Stimulated activated CD8-positive, alpha-beta memory T cell treated with anti-CD3 and anti-CD28 coated beads, Interleukin-7, amount 100 ng/mL, for 48 hours (primary cell): ENCODE measurements at places on chromosomes 4 and X.

DNA sequence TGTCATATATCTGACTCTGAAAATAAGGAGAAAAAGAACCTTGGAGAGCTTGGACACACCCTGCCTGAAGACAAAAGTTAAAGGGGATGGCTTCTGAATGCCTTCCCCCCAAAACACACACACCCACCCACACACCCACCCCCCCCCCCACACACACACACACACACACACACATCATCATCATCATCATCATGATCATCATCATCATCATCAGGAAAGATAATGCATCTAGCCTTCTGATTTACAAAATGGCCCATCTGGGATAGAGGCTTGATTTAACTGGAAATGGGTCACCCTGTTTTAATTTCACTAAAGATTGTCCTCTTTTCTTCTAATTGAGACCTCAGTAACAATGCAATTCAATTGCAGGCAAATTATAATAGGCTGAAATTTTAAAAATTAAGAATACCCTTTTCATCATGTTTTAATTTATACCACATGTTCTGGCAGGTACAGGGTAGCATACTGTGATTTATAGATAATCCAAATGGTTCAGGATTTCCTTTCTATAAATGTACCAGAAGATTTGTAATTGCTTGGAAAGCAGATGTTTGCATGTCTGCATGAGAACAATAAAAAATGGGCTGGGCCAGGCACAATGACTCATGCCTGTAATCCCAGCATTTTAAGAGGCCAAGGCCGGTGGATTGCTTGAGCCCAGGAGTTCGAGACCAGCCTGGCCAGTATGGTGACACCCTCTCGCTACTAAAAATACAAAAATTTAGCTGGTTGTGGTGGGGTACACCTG, 56.5 kb downstream of the TRIM2 start:
- no peak for DNase-seq

- DNase-seq: no peak
Observed at GRCh38 chr4:73609706-73610105, 10.5 kb downstream of the RASSF6 start.

DNA sequence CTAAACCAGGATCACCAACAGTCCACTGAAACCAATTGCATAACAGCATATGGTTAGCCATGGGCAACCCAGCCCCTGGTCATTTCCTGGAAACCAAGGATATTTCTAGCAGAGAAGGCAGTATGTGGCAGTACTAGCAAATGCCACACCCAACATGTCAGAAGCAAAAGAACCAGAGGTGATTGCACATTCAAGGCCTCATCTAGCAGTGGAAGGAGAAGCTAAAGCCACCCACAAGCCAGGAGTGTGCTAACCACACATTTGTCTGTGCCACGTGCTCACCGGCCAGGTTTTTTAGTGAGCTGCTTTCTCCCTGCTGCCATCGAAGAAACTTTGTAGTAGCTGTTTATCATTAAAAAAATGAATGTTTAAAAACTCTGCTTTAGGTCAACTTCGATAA, 42.0 kb downstream of the TEC start:
- DNase-seq: no peak

DNA sequence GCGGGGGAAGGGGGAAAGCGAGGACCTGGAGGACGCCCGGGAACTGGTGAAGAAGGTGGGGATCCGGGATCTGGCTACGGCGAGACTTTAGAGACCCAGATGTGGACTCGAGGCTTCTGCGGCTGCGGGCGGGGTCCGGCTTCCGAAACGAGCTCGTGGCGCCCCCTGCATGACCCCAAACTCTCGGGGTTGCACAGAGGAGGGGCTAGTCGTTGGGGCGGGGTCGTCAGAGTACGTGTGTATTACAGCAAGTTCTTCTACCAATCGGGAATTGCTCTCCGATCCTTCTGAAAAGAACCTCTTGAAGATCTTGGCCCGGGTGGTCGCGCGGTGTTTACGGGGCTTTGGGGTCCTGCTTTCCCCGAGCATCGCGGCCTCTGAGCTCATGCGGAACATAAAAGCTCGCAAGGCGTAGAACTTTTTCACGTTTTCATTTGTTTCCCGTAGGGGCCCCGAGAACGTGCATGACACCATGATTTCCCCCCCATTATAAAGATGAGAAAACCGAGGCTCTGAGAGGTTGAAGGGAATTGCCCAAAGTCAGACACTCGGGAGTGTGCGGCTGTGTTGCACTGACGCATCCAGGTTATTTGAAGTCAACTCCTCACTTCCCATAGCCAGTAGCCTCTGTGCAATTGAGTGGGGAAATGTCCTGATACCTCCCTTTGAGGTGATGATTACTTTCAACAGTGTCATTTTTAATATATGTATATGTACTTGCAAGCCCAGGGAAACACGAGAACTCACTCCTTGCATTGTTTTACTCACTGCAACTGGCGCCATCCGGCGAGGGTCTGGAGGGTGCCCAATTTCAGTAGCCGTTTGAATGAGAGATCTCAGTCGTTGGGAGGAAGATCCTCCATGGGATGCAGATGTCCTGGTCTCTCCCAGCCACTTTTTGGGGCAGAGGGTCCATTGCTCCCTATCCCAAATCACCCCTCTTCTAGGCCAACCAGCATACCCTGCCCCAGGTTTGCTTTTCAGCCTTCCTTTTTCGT, at the start of gene BEND4:
BEND4 (minus strand) TSS at position 149 of the 998 bp plus-strand sequence. CDS start 512 bp downstream, outside the sequence.
- DNase-seq: no peak

GRCh38 chr4:147578593-147578992, 38.6 kb upstream of the TMEM184C start:
- no peak for DNase-seq

- DNase-seq: no peak
Observed at GRCh38 chrX:153780678-153781427, at the start of gene SRPK3. Gene SRPK3, plus strand, starts transcription at chrX:153781041. Its CDS starts 46 bp downstream, at chrX:153781087.

DNA sequence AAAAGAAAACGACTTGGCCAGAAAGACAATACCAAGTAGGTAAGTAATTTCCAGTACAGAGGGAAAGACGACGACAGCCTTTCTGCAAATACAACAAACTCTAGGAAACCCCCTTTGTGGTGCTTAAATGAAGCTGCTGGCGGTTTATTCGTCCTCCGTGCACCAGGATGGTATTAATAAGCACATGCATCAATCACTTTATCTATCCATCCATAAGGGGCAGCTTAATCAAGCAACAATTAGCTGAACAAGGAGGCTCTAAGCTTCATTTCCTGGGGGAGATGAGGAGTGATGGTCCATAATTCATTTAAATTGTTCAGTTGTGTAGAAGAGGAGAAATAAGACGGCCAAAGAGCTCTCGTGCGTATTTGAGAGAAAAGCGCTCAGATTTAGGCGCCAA, 26.2 kb downstream of the IRF2 start:
- no peak for DNase-seq

- no peak for DNase-seq
Observed at GRCh38 chrX:77433001-77433400, 14.2 kb upstream of the FGF16 start.

DNA sequence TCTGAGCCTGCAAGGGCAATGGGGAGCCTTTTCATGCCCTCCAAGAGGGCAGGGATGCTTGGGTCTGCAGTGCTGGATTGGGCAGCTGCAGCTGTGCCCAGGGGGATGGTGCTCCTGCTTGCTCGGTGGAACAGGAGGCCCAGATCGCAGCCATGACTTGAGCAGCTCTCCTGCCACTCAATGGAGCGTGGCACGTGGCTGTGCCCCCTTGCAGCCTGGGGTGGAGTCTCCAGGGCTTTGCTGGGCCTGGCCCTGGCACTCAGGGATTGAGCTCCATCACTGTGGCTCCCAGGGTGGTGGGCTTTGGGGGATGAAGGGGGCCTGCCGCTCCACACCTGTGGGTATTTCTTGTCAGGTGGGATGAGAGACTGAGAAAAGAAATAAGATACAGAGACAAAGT, 53.4 kb upstream of the IBSP start:
- no peak for DNase-seq

DNA sequence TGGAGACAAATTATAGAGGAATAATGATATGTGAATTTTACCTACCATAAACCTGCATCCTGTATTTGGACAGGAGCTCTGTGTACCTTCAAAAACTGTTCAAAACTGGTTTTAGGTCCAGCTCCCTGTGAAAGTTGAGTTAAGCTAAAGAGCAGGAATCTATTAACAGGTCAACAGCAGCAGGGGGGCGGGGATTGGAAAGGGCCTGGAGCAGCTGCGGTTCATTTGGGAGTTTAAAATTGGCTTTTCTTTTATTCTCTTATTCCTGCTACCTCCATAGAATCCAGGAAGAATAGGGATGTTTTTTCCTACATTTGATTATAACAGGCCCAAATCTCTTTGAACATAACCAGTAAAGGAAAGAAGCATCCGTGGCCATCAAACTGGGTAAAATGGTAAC, 23.8 kb downstream of the SHROOM3 start:
- no peak for DNase-seq

DNA sequence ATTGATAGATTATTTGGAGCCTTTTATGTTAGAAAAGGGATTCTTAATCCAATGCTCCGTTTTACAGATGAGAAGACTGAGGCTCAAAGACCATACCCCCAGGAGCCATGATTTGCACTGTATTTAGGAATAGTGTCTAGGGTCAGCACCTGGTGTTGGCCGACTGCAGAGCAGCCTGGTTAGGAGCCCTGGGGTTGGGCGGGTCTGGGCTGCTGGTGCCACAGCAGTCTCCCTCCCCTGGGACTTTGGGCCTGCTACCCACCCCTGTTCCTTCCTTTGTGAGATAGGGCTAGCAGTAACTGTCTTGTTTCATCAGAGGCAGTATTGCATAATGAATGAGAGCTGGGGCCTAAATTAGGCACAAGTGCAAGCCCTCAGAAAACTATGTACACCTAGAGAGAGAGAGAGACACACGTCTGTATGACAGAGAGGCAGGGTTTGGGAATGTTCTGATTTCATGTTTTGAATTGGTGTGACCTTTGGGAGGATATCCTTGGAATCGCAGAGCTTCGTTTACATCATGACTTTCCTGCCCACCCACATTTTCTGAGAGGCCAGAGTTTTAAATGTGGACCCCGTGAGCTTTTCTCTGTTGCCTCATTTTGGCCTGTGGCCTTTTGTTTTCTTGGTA, 111.7 kb downstream of the PTTG2 start:
- no peak for DNase-seq

DNA sequence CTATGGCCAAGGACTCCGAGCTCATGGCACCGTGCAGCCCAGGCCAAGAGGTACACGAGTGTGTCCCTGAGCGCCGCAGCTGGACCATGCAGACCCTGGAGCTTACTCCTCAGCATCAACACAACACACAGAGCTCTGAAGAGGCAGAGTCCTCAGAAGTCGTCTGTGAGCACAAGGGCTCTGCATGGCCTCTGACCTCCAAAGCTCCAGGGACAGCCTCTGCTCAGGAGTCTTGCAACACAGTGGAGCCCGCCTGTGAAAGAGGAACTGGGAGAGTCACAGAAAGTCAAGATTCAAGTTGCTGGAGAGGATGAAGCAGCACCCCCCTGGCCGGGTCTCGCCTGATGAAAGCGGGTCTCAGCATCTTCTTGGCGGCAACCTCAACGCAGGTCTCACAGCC, 2.9 kb downstream of the LRPAP1 start:
- no peak for DNase-seq

GRCh38 chr4:151702256-151702655, 58.6 kb downstream of the GATB start:
- DNase-seq: no peak

DNA sequence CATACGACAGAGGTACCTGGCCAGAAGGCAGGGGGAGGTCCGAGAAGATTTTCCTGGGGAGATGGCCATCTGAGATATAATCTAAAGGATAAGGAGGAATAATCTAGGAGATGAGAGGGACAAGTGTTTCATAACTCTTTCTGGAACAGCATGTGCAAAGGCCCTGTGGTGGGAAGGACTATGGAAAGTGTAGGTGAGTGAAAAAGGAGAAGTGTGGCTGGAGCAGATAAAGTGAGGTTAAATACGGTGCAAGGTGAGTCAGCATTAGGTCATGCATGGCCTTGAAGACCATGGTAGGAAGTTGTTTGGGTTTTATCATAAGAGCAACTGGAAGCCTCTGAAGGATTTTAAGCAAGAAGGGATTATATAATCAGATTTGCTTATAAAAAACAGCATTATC, 34.6 kb upstream of the MTM1 start:
- no peak for DNase-seq

DNA sequence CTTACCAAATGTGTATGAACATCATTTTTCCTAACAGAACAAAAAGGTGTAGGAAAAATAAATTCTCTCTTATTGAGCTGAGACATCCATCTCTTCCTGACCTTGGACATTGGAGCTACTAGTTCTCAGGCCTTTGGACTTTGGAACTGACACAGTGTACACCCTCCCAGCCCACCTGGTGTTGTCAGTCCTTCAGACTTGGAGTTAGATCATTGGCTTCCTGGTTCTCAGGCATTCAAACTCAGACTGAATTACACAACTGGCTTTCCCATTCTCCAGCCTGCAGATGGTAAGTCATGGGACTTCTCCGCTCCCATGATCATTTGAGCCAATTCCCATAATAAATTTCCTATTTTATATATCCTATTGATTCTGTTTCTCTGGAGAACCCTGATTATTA, 84.8 kb upstream of the EDNRA start:
- DNase-seq: no peak

- DNase-seq: no peak
Observed at GRCh38 chrX:54473993-54474859, 21.8 kb downstream of the FGD1 start.

GRCh38 chrX:9501362-9501761, 36.5 kb downstream of the TBL1X start:
- DNase-seq: no peak

GRCh38 chrX:133444952-133445831, 29.9 kb upstream of the GPC4 start:
- no peak for DNase-seq

DNA sequence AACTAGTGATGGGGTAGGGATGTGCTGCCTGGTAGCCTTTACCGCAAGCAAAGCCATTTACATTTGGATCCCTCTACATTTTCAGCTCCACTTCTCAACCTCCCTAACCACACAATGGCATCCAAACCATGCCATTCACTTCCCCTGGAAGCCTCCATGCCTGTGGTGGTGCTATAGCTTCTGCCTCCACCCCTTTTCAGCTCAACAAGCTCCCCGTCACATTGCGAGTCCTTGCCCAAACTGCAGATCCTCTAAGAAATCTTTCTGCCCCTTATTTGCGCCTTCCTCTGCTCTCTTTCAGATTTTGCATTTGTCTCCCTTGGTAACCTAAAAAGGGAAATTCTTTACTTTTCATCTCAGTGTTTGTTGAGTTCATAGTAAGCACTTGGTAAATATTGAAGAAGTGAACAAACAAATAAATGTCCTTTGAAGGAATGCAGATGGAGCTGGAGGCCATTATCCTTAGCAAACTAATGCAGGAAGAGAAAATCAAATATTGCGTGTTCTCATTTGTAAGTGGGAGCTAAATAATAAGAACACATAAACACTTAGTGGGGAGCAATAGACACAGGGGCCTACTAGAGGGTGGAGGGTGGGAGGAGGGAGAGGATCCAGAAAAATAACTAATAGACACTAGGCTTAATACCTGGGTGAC, 6.9 kb downstream of the CYTL1 start:
- no peak for DNase-seq

GRCh38 chrX:9557521-9557920, 92.7 kb downstream of the TBL1X start:
- DNase-seq: no peak

GRCh38 chr4:3042226-3042625, 32.1 kb downstream of the HTT-AS start:
- DNase-seq: no peak

GRCh38 chr4:15718959-15719358, 16.1 kb downstream of the BST1 start:
- no peak for DNase-seq

- DNase-seq: no peak
Observed at GRCh38 chr4:75135068-75135825, 202.3 kb downstream of the PARM1 start.
